SJCRH30 (cell line): ENCODE measurements at places on chromosomes 1 and 21.
A peak's percentile ranks its signal among the peaks of the same experiment; 100 is the strongest.

DNA sequence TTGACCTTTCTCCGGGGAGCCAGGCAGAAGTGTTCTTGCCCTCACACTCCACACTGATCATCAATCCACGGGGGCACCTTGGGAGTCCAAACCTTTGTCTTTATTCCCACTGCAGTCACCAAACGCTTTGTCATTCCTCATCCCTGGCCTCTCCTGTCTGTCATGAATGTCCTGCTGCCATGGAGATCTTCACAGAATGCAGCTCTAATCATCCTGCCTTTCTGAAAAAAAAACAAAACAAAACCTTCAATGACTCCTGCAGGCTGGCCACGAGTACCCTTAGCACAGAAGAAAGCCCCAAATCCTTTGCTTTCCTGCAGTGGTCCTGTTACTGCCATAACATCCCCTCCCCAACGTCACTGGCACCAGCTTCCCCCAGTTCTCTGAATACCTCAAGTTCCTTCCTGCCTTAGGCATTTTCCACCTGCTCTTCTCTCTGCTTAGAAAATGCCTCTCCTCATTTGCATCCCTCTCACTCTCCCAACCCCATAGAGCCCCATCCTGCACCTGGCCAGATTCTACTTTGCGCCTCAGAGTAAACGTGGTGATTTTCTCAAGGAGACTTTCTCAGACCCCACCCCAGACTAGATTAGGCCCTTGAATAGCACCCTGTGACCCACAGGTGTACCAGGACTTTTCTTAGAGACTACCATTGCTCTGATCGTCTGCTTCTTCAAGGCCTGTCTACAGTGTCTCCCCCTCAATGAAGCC is 131.2 kb downstream of the AK5 start:
- no peaks in the 10 kb centered on the region for H3K27me3 ChIP-seq
- no peak overlapping the region for H3K27ac ChIP-seq
- no peak for DNase-seq
- H3K4me3 ChIP-seq = no peak overlapping the region
- 0 out of 2 replicates have a peak, but pooled peaks cover 2% of the 10 kb centered on the region for H3K36me3 ChIP-seq

- no peak overlapping the region for H3K4me3 ChIP-seq
- H3K36me3 ChIP-seq = no peaks in the 10 kb centered on the region
- no peak overlapping the region for H3K27ac ChIP-seq
Measured at GRCh38 chr1:205505791-205506190, 1.3 kb downstream of the CDK18 start.

GRCh38 chr1:199878823-199879222 is 148.7 kb upstream of the NR5A2 start:
- H3K36me3 ChIP-seq = no peaks in the 10 kb centered on the region
- DNase-seq = no peak
- H3K4me3 ChIP-seq = no peak overlapping the region
- no peaks in the 10 kb centered on the region for H3K4me1 ChIP-seq

GRCh38 chr1:28815533-28816185 is 3.7 kb downstream of the OPRD1 start:
- peaks cover 38% of the 10 kb centered on the region for H3K4me1 ChIP-seq
- peaks cover 3% of the 10 kb centered on the region; the same call in 1 of the 2 replicates for H3K36me3 ChIP-seq
- H3K4me3 ChIP-seq = peak overlapping the region; percentile 83
- DNase-seq = peak; percentile 90

- no peak overlapping the region for H3K27ac ChIP-seq
- no peaks in the 10 kb centered on the region for H3K36me3 ChIP-seq
- no peaks in the 10 kb centered on the region for H3K4me1 ChIP-seq
- H3K27me3 ChIP-seq = no peaks in the 10 kb centered on the region
- DNase-seq = no peak
Measured at GRCh38 chr21:37994211-37994610, 78.0 kb upstream of the KCNJ6 start.

GRCh38 chr1:163426505-163427251 is 104.9 kb downstream of the NUF2 start:
- H3K27ac ChIP-seq = no peak overlapping the region
- no peak for DNase-seq
- no peaks in the 10 kb centered on the region for H3K4me1 ChIP-seq
- H3K27me3 ChIP-seq = no peaks in the 10 kb centered on the region
- no peak overlapping the region for H3K4me3 ChIP-seq
- H3K36me3 ChIP-seq = no peaks in the 10 kb centered on the region

DNA sequence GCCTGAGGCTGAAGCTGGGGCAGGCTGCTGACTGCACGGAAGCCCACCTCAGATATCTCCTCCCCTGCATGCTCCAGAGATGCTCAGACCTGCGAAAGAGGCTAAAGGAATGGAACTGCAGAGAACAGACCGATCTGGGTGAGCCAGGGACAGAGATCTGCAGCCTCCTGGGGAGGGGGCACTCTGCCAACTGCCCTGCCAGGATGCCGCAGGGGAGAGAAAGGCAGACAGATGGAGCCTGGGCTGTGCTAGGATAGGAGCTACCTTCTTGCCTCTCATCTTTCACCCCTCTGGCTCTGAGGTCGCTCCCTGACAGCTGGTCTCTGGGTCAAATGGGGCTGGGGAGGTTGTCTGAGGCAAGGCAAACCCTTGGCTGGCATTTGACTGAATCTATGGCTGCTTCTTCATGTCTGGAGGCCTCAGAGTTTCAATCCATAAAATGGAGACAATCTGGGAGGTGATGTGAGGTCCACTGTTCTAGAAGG is 238.2 kb downstream of the GRIK3 start:
- H3K4me3 ChIP-seq = no peak overlapping the region
- DNase-seq = no peak
- peaks cover 11% of the 10 kb centered on the region for H3K27me3 ChIP-seq
- H3K4me1 ChIP-seq = no peaks in the 10 kb centered on the region
- no peaks in the 10 kb centered on the region for H3K36me3 ChIP-seq

DNA sequence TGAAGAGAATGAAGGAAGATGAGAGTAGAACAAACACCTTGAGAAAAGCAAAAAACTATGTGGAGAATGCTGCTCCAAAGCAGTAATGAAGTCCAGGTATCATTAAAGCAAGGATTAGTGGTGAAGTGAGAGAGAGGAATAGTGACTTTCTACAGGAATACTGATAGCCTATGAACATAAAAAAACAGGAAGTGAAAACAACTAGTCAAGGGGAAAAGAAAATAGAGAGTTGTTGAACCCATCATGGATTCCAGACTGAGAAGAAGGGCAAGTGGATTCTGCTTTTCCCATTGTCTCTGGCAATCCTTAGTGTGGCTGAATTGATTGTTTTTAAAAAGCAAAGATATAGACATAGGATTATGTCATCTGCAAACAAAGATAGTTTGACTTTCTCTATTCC is 119.9 kb upstream of the LHX8 start:
- 0 out of 2 replicates have a peak, but pooled peaks cover under 1% of the 10 kb centered on the region for H3K27me3 ChIP-seq
- H3K4me1 ChIP-seq = no peaks in the 10 kb centered on the region
- no peak overlapping the region for H3K4me3 ChIP-seq
- DNase-seq = no peak
- no peak overlapping the region for H3K27ac ChIP-seq
- H3K36me3 ChIP-seq = no peaks in the 10 kb centered on the region

GRCh38 chr1:245915406-245915805 is 591.7 kb downstream of the SMYD3 start:
- H3K4me3 ChIP-seq = no peak overlapping the region
- H3K36me3 ChIP-seq = no peaks in the 10 kb centered on the region
- no peak overlapping the region for H3K27ac ChIP-seq

DNA sequence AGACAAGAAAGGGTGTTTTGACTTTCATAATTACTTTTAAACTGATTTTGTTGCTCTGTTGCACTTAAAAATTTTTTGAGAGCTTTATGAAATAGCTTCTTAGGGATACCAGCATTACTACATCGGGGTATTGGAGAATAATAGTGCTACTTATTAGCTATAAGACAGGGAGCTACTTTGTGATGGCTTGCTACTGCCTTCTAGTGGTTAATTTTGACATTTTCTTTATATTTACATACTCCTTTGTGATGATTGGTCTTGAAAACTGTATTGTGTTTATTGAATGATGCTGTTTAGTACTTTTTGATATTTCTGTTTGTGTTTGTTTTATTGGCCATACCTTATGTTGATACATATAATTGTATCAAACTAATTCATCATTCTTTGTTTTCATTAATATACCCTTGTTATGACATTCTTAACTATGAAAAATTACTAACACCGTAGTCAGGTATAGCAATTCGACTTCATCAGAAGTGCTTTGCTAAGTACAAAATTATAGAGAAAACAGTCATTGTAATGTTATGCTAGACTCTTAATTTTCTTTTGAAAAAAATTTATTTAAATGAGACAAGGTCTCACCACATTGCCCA is 85.5 kb downstream of the CLIC4 start:
- H3K27me3 ChIP-seq = no peaks in the 10 kb centered on the region
- H3K4me3 ChIP-seq = no peak overlapping the region
- H3K36me3 ChIP-seq = peaks cover 4% of the 10 kb centered on the region
- H3K4me1 ChIP-seq = no peaks in the 10 kb centered on the region; the same call in 1 of the 2 replicates
- DNase-seq = no peak
- H3K27ac ChIP-seq = no peak overlapping the region

- peak; percentile 76 for DNase-seq
- H3K36me3 ChIP-seq = 0 out of 2 replicates have a peak, but pooled peaks cover 1% of the 10 kb centered on the region
- peaks cover 32% of the 10 kb centered on the region for H3K4me1 ChIP-seq
- H3K27me3 ChIP-seq = no peaks in the 10 kb centered on the region
Measured at GRCh38 chr1:155940482-155940992, 901 bp upstream of the RXFP4 start.

DNA sequence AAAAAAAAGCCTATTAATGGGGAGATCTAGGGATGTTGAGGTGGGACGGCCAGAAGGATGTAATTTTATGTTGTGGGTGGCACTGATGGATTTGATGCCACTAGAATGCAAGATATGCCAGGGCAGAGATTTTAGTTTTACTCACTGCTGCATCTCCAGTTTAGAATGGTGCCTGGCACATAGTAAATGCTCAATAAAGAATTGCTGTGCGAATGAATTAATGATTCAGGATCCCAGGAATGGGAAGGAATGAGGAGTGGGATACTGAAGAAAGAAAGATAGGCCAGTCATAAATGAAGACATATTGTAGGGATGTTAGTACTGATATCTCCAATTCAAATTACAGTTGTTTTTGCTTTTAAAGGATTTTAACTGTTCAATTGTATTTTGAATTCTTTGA is 72.6 kb downstream of the CAMTA1 start:
- no peaks in the 10 kb centered on the region for H3K27me3 ChIP-seq
- H3K27ac ChIP-seq = no peak overlapping the region
- no peak overlapping the region for H3K4me3 ChIP-seq

DNA sequence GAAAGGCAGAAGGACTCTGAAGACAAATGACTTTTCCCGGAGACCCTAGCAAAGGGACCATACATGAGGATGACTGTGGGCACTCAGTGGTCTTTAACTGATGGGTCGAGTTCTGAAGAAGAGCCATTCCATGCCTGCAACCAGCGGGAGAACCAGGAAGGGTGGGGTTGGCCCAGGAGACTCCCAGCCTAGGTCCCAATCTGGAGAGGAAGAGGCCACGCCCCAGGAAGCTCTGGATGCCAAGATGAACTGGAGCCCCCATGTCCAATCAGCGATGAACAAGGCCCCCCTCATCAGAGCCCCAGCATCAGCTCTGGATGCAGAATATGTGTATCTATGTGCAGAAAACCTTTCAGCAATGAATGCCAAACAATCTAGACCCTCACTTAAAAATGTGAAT is 3.6 kb downstream of the KRTAP10-10 start:
- no peak overlapping the region for H3K27ac ChIP-seq
- no peak overlapping the region for H3K4me3 ChIP-seq

GRCh38 chr1:164624400-164624799 is 65.4 kb downstream of the PBX1 start:
- no peaks in the 10 kb centered on the region for H3K27me3 ChIP-seq
- DNase-seq = no peak
- no peak overlapping the region for H3K4me3 ChIP-seq

DNA sequence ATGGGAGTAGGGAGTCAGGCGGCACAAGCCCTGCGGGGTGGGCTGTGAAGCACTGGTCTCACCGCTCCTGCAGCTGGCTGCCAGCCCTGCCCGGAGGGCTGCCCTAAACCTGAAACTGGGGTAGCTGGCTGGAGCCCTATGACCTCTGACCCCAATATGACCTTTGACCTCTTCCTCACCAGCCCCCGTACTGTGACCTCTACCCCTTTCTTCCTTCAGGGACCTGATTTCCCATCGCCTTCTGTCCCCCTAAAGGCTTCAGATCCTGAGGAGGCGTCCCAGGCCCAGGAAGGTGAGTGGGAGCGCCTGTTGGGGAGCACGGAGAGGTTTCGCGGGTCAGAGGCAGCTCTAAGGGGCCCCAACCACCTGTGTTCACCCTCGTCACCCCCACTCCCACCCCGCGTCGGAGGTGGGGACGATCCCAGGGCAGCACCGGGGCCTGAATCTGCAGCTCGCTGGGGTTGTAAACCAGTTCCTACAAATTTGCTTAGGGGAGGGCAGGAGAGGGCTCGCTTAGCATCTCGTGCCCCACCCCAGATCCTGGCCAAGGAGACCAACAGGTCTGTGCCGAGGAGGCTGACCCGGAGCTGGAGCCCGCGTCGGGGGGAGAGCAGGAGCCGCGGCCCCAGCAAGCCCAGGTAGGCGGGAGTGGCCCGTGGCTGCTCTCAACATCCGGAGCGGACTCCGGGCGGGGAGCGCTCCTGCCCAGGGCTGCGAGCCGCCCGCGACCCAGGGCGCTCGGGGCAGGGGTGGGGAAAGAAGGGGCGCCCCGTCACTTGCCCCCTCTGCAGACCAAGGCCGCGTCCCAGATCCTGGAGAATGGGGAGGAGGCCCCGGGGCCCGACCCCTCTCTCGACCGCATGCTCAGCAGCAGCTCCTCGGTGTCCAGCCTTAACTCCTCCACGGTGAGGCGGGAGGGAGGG is 7.3 kb downstream of the SYTL1 start:
- H3K4me3 ChIP-seq = peak overlapping the region; percentile 41
- no peak overlapping the region for H3K27ac ChIP-seq
- H3K27me3 ChIP-seq = no peaks in the 10 kb centered on the region
- H3K4me1 ChIP-seq = no peaks in the 10 kb centered on the region
